BE2C (cell line): ENCODE measurements at places on chromosomes 7 and 10.
A peak's percentile ranks its signal among the peaks of the same experiment; 100 is the strongest.

DNA sequence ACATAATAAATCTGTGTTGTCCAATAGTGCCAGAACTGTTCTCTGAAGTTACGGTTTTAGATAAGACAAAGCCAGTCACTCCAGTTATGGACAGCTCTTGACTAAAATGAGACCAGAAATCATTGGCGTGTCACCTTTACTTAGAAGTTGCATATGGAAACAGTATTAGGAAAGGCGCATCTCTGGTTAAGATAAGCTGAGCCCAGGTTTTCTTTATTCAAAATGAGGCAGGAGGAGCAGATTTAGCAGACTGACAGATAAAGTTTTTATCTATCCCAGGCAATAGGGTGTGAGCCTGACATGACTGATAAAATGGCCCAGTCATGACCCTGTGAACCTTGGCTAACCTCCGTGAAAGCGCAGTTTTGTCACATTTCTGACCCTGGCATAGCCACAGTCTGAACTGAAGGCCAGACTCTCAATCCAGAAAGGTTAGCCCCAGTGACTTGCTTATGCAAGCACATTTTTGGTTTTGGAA, 4.2 kb downstream of the CYP26A1 start:
- DNase-seq = no peak

DNA sequence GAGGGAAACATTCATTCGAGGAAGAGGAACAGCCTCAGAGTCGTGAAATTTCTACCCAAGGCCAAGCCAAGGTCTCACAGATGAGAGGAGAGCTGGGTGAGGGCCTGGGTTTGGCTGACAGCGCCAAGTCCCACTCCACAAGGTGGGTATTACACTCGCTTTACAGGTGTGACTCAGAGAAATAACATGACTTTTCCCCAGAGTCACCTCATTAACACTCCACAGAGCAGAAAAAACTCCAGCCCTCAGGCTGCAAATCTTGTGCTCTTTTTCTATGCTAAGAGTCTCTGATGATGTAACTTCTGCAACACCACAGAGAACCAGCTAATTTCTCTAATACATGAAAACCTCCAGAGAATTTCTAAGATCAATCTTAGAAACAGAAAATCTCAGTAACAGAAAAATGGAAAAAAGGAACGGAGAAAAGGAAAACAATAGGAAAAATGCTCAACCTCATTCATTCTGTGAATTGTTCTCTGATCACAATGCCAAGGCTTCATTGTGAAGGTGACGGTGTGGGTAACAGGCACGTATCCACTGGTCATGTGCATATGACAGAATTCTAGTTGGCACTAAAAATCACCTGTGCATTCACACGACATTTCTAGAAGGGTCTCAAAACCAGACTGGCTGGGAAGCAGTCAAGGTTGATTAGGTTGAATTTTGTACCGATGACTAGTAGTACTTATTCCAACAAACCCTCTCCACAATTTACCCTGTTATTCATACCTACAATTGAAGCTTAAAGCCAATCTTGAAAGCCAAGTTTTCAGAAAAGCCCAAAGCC, 20.3 kb downstream of the YWHAG start:
- DNase-seq = no peak

- no peak for DNase-seq
Measured at GRCh38 chr7:36748017-36748487, 23.8 kb upstream of the AOAH start.

- no peak for DNase-seq
Measured at GRCh38 chr7:115004121-115004520, 82.2 kb downstream of the MDFIC start.

DNA sequence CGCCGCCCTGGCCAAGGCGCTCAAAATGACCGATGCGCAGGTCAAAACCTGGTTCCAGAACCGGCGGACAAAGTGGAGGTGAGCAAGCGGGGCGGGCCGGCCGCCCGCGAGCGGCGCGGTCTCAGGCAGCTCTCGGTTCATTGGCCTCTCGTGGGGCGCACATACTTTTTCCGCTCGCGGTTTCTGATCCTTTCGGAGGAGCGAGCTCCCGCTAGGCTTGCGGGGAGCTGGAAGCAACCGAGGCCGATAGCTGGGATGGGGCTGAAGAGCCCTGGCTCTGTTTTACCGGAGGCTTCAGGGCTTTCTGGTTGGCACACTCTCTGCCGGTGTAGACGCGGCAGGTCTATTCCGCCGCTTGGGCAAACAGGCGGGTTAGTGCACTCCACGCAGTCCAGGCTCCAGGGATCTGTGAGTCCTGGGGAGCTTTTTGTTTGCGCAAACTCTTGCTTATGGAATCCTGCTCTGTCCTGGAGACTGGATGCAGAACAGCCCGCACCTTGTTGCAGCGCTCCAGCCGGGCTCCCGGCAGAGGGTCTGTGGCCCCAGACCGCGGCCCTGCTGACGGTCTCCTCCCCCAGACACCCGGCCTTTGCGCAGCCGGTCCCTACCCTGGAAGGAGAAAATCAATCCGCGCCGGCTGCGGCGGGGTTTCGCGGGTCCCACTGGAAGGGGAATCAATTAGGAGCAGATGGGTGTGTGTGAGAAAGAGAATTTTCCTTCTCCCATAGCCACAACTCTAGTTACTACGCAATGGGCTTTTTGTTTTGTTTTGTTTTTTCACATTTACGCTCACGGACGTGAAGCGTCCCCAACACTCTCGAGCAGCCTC, 3.4 kb downstream of the TLX1 start:
- no peak for DNase-seq

GRCh38 chr7:41699516-41699915, 3.4 kb downstream of the INHBA start:
- no peak for DNase-seq

DNA sequence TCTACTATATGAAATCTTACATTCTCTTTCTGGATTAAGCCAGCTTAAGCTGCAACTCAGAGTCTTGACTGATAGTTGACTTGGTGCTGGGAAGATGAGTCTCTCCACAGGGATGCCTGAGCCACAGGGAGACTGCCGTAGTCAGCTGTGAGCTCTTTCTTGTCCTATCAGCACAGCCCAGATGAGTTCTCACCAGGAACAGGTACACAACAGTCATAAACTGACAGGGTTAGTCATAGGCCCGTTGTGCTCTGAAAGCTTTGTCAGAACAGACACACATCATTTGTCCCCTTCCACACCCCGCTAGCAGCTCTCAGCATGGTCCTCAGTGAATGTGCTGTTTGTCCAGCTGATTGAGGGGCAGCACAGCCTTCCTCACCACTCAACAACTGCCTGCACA, 221.6 kb downstream of the RPS24 start:
- no peak for DNase-seq

DNA sequence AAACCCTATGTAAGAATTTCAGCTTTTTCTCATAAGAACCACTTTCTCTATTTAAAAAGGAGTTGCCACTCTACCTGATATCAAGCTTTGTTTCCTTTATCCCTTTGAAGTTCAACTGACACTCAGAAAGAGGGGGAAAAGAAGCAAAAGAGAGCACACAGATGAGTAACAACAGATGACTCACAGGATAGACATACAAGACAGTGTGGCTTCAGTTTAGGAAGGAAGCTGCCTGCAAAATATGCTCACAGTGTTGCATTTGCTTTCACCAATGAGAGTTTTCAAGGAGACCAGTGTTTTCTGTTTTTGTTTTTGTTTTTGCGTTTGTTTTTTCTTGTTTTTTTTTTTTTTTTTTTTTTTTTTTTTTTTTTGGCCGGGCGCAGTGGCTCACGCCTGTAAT, 1181.6 kb downstream of the DNAJB9 start:
- DNase-seq = no peak

DNA sequence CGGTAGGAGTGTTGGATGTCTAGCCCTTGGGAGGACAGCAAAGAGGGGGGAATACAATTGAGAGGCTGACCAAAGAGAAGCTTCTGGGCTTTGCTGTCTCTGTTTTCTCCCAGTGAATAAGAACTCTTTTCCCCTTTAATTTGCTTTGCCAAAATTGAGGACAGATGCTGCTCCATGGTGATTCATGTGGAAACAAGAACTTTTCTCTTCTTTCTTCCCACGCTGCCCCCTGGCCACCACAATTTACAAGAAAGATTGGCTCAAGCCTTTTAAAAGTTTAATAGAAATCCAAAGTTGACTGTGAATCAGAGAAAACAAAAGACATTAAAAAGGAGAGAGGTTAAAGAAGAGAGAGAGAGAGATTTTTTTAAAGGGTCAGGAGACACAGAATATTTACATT, 49.0 kb downstream of the PRR15 start:
- DNase-seq = no peak

DNA sequence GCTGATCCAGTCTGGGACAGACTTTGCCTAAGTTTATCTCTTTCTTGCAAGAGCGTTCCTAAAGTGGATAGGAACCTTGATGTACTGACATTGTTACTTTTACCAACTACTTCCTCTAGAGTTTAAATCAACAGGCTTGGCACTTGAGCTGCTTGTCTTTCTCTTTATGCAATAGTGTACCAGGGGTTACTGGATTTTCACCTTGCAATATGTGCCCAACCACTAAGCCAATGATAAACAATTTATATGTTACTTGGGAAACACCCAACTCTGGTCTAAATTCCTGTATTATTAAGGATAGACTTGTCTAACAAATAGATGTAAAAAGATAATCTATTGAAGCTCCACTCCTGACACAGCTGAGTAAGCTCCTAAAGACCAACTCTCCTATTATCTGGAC, 470.2 kb downstream of the SH2D4B start:
- DNase-seq = no peak

- DNase-seq = no peak
Measured at GRCh38 chr7:1209097-1209496, 23.6 kb upstream of the UNCX start.

DNA sequence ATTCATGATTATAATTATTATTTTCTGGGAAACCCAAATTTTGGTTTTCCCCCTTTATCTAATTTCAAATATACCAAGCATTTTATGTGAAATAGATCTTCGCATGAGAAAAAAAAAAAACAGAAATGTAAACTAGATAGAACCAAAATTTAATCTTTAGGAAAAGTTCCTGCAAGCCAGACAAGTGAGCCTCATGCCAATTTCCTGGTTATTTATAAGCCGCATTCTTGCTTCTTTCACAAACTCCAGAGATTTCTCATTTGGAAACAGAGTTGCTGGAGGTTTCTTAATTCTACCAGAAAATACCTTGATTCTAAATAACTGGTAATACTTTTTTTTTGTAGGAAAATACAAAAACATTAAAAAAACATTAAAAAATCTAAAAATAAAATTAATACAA, 690.4 kb upstream of the IGFBP3 start:
- DNase-seq = no peak

GRCh38 chr10:112613620-112614019, 166.6 kb downstream of the VTI1A start:
- peak; percentile 74 for DNase-seq

- DNase-seq = no peak
Measured at GRCh38 chr10:6494936-6495592, 85.0 kb downstream of the PRKCQ start.

GRCh38 chr7:79590391-79590790, 136.9 kb upstream of the MAGI2 start:
- DNase-seq = no peak

- DNase-seq = no peak
Measured at GRCh38 chr7:73397521-73398281, 35.9 kb upstream of the FZD9 start.

- no peak for DNase-seq
Measured at GRCh38 chr7:65809259-65809981, 63.5 kb upstream of the VKORC1L1 start.

DNA sequence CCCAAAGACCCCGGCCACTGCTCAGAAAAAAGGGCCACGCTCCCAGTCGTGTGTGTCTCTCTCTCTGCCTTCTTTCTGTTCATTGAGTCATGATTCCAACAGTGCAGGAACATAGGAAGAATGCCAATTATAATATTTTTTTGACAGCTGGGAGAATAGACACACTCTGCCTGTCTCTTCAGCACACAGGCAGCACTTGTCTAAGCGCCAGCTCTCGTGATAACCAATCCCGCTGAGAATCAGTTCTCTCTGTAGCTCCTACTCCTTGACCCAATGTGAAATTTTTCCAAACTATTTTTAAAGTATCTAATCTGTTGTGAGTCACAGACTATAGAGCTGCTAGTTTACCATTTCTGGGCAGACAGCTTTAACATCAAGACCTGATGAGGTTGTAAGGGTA, 145.7 kb upstream of the RHEB start:
- no peak for DNase-seq

- DNase-seq = no peak
Measured at GRCh38 chr10:123997486-123998196, 95.8 kb downstream of the CHST15 start.

DNA sequence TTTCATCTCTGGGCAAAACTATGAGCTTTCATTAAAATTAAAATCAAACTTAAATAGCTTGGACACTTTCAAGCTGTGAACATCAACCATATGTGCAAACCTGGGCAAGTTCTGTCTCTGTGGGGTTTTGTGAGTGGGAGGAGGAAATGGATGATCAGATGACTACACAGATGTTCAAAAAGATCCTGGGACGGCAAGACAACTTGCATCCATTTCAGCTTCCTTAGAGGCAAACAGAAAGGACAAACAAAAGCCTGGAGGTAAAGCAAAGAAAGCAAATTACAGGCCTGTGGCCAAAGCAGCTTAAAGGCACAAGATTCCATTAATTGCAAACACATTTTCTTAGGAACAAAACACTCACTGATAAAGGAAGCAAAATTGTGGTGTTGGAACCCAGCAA, 222.2 kb downstream of the NEBL start:
- DNase-seq = no peak

- no peak for DNase-seq
Measured at GRCh38 chr10:67302701-67303100, 376.9 kb downstream of the LRRTM3 start.

GRCh38 chr10:83625831-83626360, 513.4 kb upstream of the GHITM start:
- no peak for DNase-seq

GRCh38 chr10:8041992-8042720, 12.3 kb upstream of the GATA3 start:
- no peak for DNase-seq

GRCh38 chr10:114723991-114724715, 66.1 kb upstream of the ABLIM1 start:
- DNase-seq = no peak

GRCh38 chr10:132466520-132467463, 69.8 kb downstream of the PWWP2B start:
- DNase-seq = peak; percentile 6

DNA sequence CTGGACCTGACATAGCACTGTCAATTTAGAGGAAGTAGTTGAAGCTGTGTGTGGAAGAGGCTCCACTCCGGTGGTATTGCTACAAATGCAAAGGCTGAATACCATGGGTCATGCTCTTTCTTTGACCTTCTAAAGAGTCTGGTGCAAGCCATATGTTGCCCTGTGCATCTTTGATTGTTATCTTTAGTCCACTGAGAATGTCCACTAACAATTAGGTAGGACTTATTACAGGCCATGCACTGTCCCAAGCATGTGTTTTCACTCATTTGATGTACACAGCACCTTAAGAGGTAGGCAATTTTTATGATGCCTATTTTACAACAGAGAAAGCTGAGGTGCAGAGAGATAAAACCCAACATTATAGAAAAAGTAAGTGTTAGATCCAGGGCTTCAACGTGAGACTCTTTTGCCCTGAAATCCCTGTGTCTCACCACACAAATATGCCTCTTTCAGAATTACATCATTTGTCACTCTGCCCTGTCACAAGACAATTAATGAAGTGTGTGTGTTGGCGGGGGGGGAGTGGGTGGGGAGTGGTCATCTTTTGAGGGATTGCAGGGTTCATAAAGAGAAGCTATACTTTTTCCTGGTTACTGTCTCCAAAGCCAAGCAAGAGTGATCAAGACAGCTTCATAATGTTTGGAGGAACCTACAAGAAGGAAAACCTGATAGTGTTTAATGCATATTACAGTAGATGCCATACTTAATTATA, 637.6 kb upstream of the IGFBP3 start:
- DNase-seq = no peak
